H4 (cell line): ENCODE measurements at places on chromosomes 7 and 10.

DNA sequence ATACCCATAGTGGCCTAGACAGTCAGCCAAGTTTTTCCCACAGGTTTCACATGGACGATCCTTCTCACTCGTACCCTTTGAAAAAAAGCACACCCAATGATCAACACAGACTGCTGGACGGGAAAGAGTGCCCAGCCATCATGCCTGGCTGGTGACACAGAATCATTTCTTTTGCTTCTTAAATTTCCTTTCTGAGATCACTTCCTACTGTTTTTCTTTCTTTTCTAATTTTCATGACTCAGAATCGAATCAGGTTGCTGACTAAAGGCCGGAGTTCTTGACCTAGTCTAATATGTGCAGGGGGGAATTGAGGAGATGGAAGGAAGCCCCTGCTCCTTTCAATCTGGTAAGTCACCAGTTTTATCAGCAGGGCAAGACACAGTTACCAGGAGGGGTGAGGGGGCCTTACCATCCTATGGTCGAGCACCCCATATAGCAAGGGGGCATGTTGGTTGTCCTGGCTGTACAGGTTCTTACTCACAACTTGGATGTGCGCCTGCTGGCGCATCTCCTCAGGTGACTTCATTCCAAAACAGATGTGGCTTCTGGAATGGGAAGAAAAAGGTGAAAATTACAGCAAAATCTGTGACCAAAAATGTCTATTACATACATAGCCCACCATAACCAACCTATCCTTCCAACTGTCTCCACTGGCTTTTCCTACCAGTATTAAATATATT is 3.5 kb downstream of the POLR3A start:
- DNase-seq, result no peak

DNA sequence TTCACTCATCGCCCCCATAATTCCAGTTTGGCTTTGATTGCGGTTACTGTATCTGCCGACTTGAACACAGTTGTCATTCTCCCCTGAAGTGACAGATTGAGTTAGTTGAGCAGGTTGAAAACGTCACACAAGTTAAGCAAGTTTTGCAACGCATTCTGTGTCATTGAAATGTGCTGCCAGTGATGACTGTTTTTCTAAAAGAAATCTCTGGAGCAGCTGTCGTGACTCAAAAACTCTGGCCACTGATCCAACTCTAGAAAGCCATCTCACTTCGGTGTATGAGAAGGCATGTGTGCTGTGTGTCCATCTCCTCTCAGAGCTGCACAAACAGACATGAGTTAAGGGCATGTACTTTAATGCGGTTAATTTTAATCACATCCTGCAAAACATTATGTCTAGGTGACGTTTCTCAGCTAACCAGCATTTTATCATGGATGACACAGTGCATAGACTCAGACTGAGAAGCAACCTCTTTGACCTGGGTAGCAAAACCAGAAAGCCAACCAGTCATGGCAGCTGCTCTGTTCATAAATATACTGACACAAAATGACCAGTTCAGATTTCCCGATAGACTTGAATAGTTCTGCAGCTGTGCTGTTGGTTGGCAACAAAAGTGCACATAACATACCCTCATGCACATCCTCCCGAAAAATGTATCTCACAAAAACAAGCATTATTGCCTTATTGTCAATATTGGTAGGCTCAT is 69.3 kb downstream of the CSTF2T start:
- DNase-seq, result no peak

DNA sequence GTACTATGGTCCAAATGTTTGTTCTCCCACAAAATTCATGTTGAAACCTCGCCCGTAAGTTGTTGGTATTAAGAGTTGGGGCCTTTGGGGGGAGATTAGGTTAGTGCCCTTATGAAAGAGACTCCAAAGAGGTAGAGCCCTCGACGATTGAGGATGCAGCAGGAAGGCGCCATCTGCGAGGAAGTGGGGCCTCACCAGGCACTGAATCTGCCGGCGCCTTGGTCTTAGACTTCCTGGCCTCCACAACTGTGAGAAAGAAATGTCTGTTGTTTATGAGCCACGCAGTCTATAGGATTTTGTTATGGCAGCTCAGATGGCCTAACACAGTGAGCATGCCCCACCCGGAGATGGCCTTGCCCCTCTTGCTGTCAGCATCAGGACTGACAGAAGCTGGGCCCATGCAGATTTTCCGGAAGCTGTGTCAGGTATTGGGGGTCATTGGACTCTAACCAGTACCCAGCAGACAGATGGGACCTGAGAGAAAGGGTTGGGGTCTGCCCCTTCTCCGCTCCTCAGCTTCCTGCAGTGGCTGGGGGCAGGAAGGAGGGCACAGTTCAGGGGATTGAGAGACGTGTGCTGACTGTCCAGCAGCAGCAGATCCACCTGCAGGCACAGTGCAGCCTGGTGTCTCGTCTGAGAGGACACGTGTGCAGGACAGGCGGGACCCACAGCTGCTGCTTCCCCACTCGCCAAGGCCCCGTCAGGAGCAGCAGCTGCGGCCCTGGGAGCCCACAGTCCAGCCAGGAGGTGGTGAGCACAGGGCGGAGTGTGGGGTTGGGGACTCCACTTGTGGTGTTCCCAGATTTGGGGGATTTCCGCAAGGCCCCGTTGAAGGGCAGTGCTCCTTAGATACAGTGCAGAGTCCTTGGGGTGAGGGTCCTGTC is 47.8 kb downstream of the MGMT start:
- no peak for DNase-seq

DNA sequence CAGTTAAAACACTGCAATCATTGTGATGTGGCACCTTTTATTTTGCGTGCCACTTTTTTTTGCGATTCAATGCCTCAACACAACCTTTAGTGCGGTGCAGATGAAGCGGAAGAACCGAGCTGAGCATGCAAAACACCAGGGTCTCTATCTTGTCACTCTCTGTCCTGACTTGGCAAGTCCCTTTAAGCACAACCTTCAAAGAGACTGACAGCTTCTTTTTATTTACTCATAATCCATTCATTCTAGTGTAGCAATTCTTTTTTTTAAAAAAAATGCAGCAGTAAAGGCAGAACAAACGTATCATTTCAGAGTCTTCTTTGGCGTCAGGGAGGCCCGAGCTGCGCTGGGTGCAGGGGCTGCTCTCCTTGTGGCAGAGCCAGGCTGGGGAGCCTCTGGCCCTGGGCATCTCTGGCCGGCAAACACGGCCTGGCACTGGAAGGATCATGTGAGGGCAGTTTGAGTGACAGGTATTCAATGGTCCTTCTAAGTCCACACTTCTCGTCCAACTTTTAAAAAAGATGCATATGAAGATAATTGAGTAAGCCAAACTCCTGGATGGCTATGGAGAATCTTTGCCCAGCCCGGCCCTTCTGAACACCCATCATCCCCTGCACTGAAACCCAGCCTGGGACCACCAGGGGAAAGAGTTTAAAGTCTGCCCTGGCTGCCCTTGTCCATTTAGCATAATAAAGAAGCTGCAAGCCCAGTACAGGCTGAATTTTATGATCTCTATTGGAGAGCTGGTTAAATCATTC is 3.9 kb downstream of the PTF1A start:
- DNase-seq, result no peak

DNA sequence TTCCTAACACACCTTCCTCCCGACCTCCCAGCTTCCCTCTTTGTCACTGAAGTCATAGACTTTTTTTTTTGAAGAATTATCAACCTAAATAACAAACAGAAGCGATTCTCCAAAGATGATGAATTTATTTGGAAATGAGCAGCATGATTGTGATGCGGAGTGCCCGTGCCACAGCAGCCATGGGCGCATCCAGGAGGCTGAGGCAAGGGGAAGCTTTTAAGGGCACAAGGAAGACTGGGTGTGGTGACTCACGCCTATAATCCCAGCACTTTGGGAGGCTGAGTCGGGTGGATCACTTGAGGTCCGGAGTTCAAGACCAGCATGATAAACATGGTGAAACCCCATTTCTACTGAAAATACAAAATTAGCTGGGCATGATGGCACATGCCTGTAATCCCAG is 16.2 kb upstream of the GIMAP8 start:
- DNase-seq, result no peak
